ENCODE measurements at places on chromosomes 12 and 14.
A peak's percentile ranks its signal among the peaks of the same experiment; 100 is the strongest.

DNA sequence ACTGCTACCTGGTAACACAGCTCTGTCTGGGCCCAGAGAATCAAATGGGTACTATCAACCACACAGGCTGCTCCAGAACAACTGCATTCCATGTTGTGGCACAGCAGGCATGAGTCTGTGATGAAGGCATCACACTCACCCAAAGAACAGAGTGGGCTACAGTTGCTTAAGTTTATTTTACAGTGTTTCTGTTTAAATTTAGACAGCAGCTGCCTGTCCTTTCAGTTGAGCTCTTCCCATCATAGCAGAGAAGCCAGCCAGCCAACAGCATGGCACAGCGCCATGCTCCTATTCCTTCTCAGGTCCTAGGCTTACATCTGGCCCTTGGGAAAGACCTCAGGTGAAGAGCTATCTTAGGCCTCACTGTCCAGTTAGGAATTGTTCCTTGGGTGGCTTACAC, 147.0 kb upstream of the FRMD6 start:
- no peak for DNase-seq

- no peak for DNase-seq
Observed at GRCh38 chr12:89863968-89864367, 155.3 kb upstream of the ATP2B1 start.

- peak; percentile 63 for DNase-seq
Observed at GRCh38 chr14:91996948-91997371, 42.9 kb downstream of the TRIP11 start.

DNA sequence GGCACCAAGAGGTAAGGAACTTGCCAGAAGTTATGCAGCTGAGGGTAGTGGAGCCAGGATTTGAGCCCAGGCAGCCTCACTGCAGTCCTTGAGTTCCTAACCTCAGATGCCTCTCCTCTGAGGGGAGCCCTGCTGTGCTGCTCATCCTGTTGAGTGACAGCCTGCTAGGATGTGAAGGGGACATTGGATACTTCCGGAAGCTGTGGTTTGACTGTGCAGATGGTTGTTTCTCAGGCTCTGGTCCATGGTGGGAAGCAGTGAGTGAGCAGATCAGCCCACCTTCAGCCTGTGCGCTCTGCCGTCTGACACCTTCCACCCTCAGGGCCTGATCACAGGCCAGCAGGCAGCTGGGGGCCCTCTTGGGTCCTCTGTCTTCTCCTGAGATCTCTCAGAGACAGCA, 253.2 kb downstream of the CACNA1C start:
- no peak for DNase-seq
